ENCODE measurements at places on chromosomes 3 and 15.

DNA sequence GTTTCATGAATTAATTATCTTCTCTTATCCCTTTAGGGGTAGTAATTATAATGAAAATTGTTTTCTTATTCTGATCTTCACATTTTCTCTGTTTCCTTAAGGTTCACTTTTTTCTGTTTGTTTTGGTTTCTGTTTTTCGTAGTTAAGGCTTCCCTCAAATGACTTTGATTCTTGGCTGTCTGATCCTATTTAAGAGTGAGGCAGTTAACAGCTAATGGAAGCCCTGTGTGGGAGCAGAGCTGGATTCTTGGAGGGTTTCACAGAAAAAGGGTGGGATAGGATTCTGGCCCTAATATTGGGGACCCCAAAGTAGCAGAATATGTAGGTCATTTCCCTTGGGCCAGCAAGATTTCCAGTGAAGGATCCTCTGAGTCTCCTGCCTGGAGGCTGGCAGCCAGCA lies 6.8 kb upstream of the AMOTL2 start:
- no peak for DNase-seq

- DNase-seq = no peak
These were observed 12.3 kb upstream of the DNAH1 start for GRCh38 chr3:52303811-52304210.

DNA sequence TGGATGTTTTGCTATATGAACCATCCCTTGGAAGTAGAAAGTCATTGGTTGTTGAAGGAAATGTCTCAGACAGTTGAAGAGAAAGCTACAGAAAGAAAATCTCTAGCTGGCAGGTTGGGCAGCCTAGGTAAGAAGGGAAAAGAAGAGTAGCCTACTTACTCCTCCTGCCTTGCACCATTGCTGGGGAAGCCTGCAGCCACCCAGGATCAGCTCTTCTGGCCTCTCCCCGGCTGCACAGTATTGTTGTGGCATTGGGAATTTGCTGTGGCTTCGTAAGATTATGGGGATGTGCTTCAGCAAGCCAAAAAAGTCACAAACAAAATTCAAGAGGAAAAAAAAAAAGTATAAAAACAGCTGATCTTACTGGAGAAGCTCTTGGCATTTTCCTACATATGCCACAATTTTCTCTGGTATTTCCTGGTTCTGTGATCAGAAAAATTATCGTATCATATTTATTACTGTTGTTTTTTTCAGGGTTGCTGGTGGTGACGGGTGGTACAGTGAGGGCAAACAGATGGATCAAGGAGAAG lies 154.2 kb downstream of the TIGIT start:
- DNase-seq = no peak

DNA sequence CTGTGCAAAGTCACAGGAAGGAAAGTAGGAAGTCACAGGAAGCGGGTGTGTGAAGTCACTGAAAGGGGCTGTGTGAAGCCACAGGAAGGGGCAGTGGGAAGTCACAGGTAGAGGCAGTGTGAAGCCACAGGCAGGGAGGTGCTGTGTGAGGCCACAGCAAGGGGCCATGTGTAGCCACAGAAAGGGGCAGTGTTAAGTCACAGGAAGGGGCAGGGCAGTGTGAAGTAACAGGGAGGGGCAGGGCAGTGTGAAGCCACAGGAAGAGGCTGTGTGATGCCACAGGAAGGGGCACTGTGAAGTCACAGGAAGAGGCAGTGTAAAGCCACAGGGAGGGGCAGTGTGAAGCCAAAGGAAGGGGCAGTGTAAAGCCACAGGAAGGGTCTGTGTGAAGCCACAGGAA lies 36.5 kb downstream of the GASK1A start:
- DNase-seq = no peak

DNA sequence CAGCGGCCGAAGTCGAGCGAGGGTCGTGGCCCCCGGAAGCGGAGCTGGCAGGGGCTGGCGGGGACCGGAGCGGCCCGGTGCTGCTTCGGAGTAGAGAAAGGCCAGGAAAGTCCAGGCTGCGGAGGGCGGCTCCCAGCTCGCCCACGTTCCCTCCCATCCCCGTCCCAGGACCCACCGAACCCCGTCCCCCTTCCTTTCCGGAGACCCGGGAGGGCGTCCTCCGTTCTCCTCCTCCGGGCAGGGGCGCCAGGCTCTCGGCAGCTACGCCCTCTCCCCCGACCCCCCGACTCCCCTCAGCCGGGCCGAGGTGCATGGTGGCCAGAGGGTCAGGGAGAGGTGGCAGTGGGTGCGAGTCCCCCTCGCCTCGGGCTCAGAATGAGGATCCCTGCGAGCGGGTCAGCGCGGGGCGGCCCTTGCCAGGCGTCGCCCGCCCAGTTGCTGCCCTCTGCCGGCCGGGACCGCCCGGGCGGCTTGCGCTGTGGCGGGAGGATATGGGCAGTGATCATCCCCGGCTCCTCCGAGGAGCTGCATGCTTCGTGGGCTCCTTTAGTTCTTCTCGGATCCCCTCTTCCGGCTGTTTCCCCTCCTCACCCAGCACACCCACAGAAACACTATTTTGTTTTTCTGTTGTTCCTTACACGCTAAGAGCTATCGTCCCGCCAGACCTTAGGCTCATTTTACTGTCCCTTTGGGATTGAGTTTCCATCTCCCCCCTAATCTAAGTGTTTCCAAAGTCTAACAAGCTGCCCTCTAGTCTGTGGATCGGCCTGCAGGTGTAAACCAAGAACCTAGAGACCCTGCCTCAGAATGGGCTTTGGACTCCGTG lies 744 bp upstream of the ALDH1A2 start:
- peak; percentile 4 for DNase-seq

GRCh38 chr15:28909958-28910500 lies 24.3 kb downstream of the APBA2 start:
- no peak for DNase-seq

DNA sequence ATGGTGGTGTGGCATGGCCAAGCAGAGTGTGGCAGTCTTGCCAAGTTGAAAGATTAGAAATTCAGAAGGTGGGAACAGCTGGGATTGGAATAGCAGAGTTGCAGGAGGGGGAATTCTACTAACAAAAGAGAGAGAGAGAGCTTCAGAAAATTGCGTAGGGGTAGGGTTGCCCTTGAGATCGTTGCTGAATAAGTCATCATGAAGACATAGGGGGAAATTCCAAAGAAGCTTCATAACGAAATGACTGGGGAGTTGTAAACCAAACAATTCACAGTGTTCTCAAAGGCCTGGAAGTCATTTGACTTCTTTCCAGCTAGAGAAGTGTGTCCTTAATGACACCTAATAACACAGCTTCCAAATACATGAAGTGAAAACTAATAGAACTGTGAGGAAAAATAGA lies 26.3 kb upstream of the TIPARP start:
- DNase-seq = peak; percentile 75

DNA sequence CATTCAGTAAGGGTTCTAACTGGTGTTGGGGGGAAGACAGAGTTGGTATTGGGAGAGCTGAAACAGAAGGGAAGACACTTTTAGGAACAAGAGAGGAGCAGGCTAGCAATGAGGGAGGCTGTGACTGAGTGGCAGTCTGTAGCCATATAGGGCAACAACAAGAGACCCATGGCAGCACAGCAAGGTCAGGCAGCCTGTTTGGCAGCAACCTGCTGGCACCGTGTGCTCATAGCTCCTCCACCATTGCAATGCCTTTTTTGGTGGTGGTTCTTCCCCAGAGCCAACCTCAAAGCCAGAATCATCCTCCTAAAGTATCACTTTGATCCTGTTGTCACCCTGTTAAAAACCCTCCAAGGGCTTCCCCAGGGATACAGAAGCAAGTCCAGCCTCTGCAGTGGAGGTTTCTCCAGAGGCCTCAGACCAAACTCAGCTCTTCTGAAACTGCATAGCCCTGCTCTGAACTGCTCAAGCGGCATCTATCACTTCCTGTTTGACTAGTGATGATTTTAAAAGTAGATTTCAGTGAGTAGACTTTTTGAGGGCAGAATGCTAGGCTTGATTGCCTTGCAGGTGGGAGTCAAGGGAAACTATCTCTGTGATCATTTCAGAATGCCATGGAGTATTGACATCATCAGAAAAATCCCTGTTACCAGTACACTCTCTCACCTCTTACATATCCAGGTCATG lies 176.9 kb downstream of the STAC start:
- DNase-seq = no peak

- DNase-seq = no peak
These were observed 299.1 kb upstream of the MCTP2 start for GRCh38 chr15:93932164-93932776.

DNA sequence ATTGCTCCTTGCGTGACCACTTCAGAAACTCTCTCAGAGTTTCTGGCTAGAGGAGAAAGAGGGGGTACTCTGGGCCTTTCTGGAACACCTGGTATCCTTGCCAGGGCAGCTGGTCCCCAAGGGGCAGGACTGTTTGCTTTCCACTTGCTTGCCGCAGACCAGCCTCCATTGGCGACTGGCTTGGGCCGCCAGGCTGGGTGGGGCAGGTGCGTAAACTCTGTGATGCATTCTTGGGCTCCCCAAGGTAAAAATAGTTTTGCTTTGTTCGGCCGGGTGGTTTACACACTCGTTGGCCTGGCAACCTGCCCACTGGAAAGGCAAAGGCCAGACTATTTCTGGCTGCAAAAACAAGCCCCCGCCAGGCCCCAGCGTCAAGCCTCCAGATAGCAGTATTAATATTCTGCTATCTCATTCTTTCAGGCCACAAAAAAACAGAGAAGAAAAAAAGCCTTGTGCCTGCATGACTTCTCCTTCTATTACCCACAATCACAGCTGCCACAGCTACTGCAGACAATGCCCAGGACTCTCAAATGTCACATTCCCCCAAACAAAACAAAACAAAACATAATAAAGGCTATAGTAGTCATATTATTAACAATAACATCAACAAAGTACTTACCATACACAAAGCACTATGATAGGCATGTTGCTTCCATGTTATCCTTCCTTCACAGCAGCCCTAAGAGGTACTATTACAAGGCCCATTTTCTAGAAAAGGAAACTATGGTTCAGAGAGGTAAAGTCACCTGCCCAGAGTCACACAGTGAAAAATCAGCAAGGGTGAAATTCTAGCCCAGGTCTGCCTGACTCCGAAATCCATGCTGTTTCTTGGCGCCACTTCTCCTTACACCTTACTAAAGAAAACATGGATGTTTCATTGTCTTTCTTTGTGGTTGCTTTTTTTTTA lies 14.0 kb upstream of the SSUH2 start:
- DNase-seq = peak; percentile 21

- DNase-seq = no peak
These were observed 399 bp upstream of the SUCLG2 start for GRCh38 chr3:67654844-67655177.

- DNase-seq = peak; percentile 16
These were observed 16.1 kb upstream of the AHSG start for GRCh38 chr3:186596568-186597287.

- no peak for DNase-seq
These were observed 57.8 kb downstream of the DTWD1 start for GRCh38 chr15:49678655-49679054.

- DNase-seq = no peak
These were observed 104.3 kb upstream of the PLXNA1 start for GRCh38 chr3:126878664-126879063.

GRCh38 chr3:3110299-3110630 lies at the start of gene IL5RA:
Gene IL5RA (minus strand): TSS chr3:3110374. CDS start chr3:3104984, 5,390 bp downstream.
- no peak for DNase-seq

GRCh38 chr3:154428286-154429206 lies 1.4 kb downstream of the GPR149 start:
- no peak for DNase-seq

DNA sequence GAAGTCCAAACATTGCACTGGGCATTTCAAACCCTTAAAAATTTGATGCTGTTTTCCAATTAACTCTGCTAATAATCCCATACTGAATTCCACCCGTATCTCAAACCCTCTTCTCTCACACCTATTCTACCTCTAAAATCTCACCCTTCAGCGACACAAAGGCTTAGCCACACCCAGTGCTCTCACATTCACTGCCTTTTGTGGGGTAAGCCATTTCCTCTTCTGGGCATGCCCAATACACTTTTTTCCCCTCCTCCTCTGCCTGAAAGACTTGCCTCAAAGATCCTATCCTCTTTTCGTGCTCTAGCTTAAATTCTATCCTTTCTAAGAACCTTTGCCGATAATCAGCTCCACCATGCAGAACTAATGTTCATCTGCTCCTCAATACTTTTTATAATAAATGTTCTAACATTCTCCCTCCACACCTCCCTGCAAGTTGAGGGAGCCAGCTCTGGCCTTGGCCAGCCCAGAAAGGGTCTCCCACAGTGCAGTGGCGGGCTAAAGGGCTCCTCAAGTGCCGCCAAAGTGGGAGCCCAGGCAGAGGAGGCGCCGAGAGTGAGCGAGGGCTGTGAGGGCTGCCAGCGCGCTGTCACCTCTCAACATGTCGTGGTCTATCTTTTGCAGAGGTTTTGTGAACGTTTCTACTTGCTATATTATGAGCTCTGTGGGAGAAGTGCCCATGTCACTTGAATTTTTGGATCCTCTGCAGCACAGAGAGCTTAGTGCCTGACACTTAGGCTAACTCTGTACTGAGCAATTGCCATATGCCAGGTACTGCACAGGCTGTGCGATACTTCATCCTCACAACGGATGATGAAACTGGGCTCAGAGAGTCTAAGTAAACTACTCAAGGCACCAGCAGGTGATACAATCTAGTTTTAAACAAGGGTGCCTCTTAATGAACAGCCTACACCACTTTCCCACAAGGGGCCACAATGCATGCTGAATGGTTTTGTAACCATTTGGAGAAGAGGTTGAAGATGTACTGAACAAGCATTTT lies 53.6 kb upstream of the BCL6 start:
- DNase-seq = no peak

DNA sequence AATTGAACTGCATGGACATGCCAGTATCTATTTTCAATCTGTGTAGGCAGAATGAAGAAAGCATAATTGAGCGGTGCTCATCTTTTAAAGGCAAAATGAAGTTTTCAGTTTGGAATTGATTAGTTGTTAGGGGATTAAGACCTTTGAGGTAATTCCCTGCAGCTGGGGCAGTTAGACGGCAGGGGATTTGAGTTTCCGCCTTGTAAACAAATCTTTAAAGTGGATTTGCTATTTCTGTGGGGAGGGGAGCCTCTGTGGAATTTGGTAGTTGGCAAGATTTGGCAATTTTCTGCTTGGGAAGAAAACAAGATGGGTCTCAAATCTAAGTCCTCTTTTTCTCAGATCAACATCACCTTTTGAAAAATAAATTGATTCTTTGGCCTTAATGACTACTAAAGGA lies 212.5 kb upstream of the CNTN6 start:
- DNase-seq = no peak

DNA sequence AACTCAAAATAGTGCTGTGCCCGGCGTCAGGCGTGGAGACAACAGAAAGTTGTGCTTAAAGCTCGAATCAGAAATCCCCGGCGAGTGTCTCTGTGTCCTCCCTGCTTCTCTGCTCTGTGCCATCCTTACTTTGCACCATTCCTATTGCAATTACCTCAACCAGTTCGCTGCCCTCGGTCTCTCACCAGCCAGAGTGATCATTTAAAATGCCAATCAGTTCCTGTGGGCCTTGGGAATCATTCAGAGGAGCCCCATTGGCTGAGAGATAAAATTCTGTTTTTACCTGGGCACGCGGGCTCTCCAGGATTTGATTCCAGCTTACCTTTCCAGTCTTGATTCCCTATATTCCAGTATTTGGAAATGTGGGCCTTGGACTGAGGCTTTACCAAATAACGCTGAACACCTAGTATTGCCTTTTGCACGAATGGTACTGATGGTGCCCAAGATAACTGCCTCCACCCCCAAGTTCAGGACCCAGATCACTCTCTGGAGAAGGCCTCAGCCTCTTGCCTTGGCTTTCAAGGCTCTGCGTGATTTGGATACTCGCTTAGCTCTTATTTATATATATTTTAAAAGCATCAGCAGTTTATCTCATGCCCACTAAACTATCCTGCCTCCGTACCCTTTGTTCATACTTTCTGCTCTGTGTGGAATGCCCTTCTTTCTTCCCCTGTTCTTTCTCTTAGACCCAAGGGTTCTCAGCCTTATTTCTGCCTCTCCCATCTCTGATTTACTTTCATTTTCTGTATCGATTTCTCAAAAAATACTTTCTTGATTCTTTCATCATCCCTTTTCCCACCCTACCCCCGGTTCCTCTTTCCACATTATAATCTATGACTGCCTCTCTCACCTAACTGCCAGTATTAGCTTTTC lies 863 bp downstream of the PSMA4 start:
- DNase-seq = peak; percentile 5
